ENCODE measurements at places on chromosomes 1 and 21.
A peak's percentile ranks its signal among the peaks of the same experiment; 100 is the strongest.

- DNase-seq, result no peak
These were observed 3.6 kb upstream of the COL11A1 start for GRCh38 chr1:103111926-103112325.

DNA sequence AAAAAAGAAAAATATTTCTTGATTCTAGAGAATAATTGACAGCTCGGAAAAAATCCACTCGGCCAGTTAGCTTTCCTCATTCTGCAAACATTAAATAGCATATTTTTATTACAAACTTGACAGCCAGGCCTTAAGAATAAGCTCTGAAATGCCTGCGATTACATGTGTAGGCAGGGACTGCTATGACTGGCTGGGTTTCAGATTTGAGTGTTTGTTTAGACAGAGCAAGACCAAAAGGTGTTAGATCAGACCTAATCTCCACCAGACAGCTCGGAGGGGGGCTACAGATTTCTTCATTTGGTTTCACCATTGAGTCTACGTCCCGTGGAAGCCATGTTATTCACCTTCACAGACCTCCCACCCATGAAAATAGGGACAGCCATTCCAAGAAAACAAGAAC is 192.1 kb upstream of the ADAMTS5 start:
- DNase-seq, result no peak

DNA sequence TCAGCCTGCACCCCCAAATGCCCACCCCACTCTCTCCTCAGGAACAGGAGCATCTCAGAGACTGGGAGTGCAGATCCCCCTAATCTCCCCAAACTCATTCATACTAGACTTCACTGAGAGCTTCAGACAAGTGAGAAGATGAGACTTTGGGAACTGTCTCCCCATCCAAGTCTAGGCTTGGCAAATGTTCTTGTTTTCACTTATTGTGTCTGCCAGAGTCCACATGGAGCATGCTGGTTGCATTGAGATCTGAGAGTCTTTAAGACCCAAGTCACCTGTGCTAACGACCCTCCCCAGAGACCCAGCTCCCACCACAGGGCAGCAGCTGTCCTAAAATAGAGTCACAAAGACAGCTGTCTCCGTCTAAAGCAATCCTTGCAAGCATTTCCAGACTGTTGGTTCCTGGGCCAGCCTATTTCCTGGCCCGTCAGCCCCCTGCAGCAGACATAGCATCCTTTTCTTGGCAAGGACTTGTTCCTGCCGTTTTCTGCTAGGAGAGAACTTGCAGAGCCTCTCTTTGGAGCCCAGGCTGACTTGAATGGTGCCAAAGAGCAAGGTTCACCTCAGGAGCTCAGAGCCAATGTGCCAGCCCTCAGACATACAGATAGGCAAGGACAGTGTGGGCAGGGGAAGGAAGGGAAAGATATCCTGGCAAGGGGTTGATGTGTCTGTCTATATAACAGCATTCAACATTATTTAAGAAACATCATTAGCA is 1.9 kb upstream of the CNTN2 start:
- DNase-seq, result no peak

DNA sequence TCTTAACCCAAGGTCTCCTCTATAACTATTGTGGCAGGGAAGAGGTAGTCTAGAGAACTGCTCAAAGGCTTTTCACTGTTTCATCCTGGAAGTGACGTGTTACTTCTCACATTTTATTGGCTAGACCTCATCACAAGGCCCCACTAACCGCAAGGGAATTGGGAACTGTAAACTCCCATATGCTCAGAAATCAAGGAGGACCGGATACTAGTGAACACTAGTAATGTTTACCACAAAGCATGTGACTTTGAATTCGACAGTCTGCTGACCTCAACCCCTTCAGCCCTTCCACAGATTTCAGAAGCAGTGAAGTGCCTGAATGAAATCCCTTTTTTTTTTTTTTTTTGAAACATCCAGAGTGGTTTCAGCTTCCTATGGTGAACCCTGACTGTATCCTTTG is 3.4 kb upstream of the EEIG2 start:
- DNase-seq, result no peak

- DNase-seq, result no peak
These were observed 145.6 kb downstream of the HMGB4 start for GRCh38 chr1:34009340-34009985.

DNA sequence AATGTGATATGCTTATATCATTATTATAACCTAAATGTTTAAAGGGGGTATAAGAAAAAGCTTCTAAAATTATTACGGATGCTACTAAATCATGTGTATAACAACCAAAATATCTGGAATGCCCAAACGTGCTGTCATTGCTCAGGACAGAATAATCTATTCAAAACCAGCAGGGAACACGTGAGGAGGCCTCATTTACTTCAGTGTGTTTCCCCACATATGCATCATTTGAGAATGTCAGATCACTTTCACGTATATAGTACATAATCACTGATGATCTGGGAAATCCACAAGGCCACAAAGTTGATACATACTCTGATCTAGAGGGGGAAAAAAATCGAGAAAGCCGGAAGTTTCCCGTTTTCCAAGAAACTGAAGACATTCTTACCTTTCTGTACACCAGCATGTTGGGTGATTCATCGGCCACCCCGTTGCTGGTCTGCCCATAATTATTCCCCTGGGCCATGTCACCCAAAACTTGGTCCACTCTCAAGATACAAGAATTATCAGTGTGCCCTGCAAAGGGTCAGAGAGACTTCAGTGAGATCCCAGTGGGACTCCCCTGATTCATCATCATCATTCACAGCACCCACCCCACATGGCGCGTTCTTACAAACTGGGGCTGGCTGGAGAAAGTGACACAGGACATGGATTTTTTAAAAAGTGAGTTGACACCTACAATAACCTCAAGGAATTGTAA is 1.5 kb downstream of the RGS7 start:
- no peak for DNase-seq

GRCh38 chr21:45155910-45156309 is 81.5 kb downstream of the ADARB1 start:
- no peak for DNase-seq

- no peak for DNase-seq
These were observed 9.0 kb downstream of the SLC1A7 start for GRCh38 chr1:53133261-53134041.

GRCh38 chr1:36208978-36209703 is 15.1 kb upstream of the THRAP3 start:
- DNase-seq, result no peak

GRCh38 chr1:113978863-113979702 is at the start of gene OLFML3:
Gene OLFML3 (plus strand): TSS chr1:113979474. CDS start chr1:113979517, 43 bp downstream.
- peak; percentile 83 for DNase-seq

DNA sequence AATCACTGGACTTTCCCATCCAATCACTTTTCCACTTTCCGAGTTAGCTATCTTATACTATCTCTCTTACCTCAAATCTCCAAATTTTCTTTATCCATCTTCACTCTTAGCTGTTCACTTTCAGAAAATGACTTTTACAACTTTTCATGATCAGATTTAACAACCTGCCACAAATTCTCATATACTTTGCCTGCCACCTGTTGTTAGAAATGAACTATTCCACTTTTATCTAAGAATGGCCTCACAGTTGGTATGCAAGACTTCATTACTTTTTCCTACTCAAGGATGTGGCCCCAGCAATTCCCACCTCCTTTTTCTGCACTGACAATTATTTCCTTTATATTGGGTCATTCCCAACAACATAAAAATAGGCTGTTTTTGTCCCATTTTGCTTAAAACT is 93.6 kb upstream of the DEPDC1 start:
- no peak for DNase-seq

GRCh38 chr1:117128323-117129079 is 7.0 kb upstream of the TRIM45 start:
- peak; percentile 67 for DNase-seq

DNA sequence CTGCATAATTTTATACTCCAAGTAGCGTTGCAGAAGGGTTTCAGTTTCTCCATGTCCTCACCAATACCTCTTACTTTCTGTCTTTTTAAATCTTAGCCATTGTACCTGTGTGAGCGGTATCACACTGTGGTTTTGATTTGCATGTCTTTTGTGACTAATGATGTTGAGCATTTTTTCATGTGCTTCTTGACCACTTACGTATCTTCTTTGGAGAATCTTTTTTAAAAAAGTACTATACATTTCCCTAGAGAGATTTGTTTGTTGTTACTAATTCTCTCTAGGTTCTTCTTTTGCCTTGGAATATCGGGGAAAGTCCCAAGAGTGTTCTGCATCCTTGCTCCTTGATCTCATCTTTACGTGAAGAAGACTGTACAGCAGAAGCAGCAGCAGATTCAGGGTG is 81.8 kb upstream of the WARS2 start:
- no peak for DNase-seq

- DNase-seq, result no peak
These were observed 14.9 kb downstream of the TRMT13 start for GRCh38 chr1:100147875-100148274.

DNA sequence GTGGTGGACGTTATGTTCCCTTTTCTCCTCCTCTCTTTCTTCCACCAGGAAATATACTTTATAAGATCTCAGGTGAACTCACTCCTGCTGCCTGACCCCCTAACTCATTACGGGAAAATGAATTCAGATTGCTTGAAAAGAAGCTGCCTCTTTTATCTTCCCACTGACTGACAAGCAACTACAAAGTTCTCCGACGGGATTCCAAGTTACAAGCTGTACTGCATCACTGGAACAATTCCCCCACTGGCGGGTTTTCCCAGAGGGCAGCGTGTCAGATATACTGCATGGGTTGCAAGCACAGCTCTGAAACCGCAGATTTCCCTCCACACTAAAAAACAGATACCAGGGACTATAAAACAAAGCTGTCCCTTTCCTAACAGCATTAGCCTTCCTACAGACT is 390.6 kb downstream of the KCTD3 start:
- DNase-seq, result no peak

GRCh38 chr21:36207577-36208320 is 51.1 kb downstream of the DOP1B start:
- DNase-seq, result no peak

DNA sequence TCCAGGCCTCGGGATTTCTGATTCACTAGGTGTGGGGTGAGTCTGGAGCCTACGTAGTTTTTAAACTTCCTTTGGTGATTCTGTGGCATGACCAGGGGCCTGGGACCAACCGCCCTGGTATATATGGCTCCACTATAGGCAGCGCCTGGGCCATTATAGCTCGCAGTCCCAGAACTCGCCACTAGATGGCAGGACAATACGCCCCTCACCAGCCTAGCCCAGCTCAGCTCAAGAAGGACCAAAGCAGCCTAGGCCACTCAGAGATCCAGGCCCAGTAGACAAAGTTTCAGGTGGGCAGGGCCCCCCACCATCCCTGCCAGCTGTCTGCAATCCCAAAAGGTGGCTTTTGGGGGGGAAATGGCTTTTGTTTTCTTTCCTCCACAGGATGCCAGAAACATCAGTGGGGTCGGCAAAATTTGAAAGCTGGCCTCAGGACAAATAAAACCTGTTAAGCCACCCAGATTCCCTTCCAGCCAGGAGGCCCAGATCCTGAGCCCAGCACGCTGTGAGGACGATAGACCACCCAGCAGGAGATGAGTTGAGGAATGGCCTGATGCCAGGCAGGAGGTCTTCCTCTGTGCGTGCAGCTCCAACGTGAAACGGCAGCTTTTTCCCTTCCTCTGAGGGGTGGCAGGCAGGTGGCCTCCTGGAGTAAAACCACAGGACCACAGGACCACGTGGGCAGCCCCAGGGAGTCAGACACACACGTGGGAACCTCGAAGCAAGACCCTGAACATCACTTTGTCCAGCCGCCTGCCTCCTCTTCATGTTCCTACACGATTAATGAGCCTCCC is 24.8 kb upstream of the TMEM51 start:
- peak; percentile 69 for DNase-seq

DNA sequence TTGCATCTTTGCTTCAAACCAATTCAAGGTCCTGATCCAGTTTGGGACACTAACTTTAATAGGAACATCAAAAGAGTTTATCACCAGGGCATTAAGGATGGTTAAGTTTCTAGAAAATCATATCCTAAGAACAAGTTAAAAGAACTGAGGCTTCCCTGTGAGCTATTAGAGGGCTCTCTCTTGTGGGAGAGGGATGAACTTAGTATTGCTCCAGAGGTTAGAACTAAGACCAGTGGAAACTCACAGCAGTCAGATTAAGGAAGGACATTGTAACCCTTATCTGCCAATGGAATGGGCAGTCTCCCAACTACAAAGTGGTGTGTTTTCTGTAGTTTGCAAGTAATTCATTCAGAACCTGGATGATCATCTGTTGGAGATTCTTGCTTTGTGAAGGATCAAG is 36.8 kb downstream of the UBE2U start:
- DNase-seq, result no peak

- DNase-seq, result no peak
These were observed 516.6 kb downstream of the SMYD3 start for GRCh38 chr1:245990315-245991022.
